NCI-H1105 treated with DMSO at 0.1 percent for 48 hours (cell line): ENCODE measurements at places on chromosomes 7 and 10.

- DNase-seq, result no peak
Observed at GRCh38 chr10:48533540-48533939, 71.3 kb downstream of the ARHGAP22 start.

- no peak for DNase-seq
Observed at GRCh38 chr7:111262293-111263116, 171.6 kb downstream of the LRRN3 start.

- no peak for DNase-seq
Observed at GRCh38 chr10:43036481-43037428, 40.1 kb upstream of the RET start.

DNA sequence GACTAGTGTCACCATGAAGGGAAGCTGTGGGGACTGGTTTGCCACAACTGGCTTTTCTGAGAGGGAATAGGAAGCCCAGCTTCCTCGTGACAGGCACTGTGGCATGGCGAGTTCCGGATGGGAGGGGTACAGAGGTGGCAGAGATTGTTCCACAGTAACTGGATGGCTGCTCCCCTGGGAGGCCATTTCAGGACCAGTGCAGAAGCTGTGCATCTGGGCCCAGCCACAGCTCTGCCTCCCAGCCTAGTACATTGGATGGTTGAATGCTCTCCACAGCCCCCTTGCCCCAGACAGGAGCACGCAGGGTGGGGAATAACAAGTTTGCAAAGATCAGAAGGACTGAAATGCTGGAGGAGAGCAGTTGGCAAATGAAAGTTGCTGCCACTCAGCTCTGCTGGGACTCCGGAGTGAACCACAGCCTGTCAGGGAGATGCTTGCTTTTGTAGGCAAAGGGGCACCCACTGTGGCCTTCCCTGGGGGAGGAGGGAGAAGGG, 51.8 kb downstream of the GSDME start:
- no peak for DNase-seq

DNA sequence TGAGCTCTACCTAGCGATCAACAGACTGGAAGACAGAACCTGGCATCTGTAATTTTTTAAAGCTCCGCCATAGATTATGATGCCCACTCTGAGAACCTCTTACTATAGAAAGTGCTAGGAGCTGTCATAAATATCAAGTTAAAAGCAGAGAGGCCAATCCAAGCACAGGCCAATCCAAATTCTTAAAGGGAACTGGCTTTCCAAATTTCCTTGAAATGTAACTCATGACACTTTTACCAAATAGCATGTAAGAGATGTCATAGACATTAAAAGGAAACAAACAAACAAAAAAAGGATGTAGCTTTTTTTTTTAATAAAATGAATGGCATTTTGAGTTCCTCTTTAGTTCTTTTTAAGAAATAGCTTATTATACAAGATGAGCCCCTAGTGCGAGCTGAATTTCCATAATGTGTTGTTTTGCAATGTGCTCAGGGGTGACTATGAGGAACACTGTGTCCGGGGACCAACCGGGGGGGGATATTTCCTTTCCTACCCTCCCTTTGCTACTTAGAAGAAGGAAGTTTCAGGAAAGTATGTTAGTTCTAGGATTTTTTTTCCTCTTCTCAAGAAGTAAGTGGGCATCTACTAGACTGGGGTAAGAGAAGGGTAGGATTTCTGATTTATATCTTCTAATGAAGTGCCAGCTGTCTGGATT, 23.7 kb upstream of the MRC1 start:
- no peak for DNase-seq

DNA sequence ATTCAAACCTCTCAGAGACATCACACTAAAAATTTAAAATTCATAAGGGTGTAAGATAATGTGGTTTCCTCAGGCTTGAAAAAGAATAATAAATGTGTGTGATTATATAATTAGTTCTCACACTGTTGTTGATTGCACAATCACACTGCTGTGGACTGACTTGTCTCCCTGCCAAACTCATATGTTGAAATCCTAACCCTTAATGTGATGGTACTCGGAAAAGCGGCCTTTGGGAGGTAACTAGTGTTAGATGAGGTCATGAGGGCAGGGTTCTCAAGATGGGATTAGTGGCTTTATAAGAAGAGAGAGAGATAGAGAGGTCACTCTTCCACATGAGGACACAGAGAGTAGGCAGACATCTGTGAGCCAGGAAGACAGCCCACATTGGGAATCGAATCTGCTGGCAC, 128.5 kb upstream of the COL1A2 start:
- no peak for DNase-seq

- DNase-seq, result no peak
Observed at GRCh38 chr10:6203331-6204062, 765 bp downstream of the PFKFB3 start.

DNA sequence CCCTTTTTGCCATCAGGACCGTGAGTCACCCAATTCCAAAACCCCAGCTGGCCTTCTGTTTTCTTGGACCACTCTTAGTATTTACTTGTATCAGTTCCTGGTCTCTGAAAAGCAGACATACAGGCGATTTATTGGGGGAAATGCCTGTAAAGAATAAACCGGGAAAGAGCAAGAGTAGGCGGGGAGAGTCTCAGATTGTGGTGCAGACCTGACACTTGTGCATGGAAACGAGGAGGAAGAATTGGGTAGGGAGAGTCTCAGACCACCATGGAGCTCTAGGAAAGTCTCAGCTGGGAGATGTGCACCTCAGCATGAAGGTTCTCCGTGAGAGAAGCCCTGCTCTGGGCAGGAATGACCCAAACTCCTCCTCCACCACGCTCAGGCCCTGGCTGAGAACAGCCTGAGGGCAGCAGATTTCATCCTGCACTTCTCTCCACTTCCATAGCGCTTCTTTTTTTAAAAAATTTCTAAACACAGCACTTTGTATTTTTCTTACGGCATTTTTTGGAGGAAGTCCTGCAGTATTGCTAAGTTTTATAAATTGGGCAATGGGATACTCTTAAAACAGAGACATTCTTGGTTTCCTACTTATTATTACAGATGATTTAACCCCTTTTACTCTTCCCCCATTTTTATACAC, 6.1 kb upstream of the TASOR2 start:
- no peak for DNase-seq

DNA sequence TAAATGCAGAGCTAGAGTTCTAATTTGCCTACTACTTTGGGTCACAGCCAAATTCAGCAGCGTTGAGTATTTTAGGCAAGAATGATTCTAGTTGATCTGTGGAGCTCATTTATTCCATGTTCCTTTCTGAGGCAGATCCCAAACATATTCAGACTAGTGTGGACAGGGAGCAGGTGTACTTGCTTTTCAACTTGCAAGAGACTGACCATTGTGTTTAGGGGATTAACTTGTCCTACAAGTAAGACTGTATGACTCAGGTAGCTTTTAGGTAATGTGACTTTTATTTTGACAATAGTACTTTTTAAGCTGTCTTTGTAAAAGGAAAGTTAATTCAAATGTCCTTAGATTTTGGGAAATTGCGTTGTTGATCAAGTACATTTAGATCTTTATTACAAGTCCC, 285.5 kb downstream of the TWIST1 start:
- DNase-seq, result no peak

GRCh38 chr10:5947471-5948207, 29.7 kb downstream of the IL15RA start:
- DNase-seq, result no peak

- DNase-seq, result no peak
Observed at GRCh38 chr10:1939016-1939415, 201.7 kb upstream of the ADARB2 start.

DNA sequence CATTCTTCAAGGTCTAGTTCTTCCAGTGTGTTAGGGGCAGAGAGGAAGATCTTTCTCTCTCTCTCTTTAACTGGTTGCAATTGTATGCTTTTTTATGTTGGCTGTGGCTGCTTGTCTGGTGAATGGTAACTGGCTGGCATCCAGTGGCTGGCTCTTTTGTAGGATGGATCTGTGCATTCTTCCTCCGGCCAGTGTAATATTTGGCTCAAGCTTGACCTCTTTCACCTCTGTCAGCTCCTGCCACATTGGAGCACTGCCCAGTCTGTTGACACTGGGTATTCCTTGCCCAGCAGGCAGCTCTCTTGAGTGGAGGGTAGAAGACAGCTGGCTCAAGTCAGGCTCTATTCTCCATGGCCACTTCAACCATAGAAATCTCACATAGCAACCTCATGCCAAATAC, 528.3 kb downstream of the PHTF2 start:
- DNase-seq, result peak; percentile 55

- DNase-seq, result no peak
Observed at GRCh38 chr10:45241865-45242520, 73.4 kb downstream of the OR13A1 start.

DNA sequence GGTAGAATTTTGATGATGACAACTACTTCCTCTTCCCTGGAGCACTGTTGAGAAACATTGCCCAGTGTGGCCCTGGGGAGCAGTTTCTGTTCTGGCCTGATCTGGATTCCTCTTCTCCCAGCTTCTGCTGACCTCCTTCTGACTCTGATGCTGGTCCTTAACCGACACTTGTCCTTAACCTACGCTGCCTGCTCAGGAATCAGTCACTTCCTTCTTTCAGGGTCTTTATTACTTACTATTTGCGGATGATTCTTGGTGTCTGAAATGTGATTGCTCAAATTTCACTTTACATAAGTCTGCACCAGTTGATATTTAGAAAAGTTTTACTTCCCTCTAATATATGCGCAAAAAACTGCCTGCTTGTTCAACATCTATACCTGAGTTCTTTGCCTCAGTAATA, 164.1 kb downstream of the PTEN start:
- DNase-seq, result no peak
